IPS DF 6.9 (cell line): ENCODE measurements at places on chromosomes 13 and 19.

GRCh38 chr19:50322234-50322633, 6.9 kb downstream of the KCNC3 start:
- no peaks in the 10 kb centered on the region for H3K27me3 ChIP-seq
- H3K36me3 ChIP-seq: no peaks in the 10 kb centered on the region; the same call in 1 of the 2 replicates
- DNase-seq: no peak
- H3K27ac ChIP-seq: no peak overlapping the region
- no peak overlapping the region for H3K4me3 ChIP-seq

GRCh38 chr13:37429976-37430375, 168.6 kb downstream of the POSTN start:
- H3K4me1 ChIP-seq: no peaks in the 10 kb centered on the region
- DNase-seq: no peak
- no peak overlapping the region for H3K4me3 ChIP-seq
- no peaks in the 10 kb centered on the region for H3K27me3 ChIP-seq

DNA sequence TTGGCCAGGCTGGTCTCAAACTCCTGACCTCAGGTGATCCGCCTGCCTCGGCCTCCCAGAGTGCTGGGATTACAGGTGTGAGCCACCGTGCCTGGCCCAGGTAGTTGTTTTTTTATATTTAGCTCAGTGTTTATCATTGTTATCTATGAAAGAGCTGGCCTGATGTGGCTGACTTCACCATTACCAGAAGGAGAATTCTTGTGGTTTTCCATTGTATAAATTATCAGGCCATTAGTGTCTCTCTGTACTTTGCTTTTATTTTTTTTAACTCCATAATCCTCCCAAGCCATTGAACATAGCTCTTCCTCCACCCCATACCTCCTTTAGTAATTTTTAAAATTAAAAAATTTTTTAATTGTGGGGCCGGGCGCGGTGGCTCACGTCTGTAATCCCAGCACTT, 24.2 kb downstream of the CERS4 start:
- no peaks in the 10 kb centered on the region for H3K4me1 ChIP-seq
- DNase-seq: no peak
- no peak overlapping the region for H3K4me3 ChIP-seq
- no peak overlapping the region for H3K27ac ChIP-seq
- no peaks in the 10 kb centered on the region for H3K27me3 ChIP-seq

GRCh38 chr13:24557081-24557480, 44.5 kb upstream of the PARP4 start:
- no peaks in the 10 kb centered on the region for H3K4me1 ChIP-seq
- H3K27me3 ChIP-seq: no peaks in the 10 kb centered on the region
- DNase-seq: no peak
- no peak overlapping the region for H3K27ac ChIP-seq
- no peaks in the 10 kb centered on the region for H3K36me3 ChIP-seq
- H3K4me3 ChIP-seq: no peak overlapping the region

DNA sequence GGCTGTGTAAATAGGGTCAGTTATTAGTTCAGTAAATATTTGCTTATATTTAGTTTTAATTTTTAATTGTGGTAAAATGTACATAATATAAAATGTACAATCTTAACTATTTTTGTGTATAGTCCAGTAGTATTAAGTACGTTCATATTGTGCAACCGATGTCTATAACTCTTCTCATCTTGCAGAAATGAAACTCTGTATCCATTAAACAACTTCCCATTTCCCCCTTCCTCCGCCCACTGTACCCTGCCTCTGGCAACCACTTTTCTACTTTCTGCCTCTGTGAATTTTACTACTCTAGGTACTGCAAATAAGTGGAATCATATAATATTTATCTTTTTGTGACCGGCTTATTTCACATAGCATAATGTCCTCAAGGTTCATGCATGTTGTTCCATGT, 24.4 kb downstream of the UBAC2 start:
- no peak overlapping the region for H3K4me3 ChIP-seq
- H3K27ac ChIP-seq: no peak overlapping the region
- no peaks in the 10 kb centered on the region for H3K27me3 ChIP-seq
- no peak for DNase-seq
- H3K4me1 ChIP-seq: peaks cover 2% of the 10 kb centered on the region; the same call in 1 of the 2 replicates

DNA sequence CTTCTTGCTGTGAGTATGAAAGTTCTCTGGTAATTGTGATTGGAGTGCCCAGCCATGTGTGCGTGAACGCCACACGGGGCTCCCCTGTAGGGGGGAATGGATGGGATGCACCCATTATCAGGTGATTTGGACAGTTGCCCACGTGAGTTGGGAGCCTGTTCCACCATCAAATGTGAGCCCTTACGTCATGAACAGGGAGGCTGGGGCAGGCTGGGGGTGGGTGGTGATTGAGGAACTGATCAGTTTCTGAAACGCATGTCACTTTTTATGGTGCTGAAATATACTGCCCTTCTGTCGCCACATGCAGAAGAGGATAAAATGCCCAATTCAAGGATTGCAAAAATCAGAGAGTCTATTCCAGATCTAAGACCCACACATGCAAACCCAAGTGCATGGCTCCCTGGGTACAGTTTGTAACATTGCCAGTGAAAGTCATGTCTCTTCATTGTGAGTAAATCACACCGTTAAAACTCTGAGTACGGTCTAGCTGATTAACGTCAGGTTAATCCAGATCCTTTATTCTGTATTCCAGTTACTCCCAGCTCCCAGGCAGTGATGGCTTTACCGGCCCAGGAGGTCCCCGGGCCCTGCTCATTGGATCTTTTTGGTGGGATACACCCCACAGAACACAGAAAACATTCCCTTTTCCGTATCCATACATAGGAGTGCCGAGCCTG, 90.2 kb downstream of the RAB20 start:
- no peaks in the 10 kb centered on the region for H3K27me3 ChIP-seq
- H3K36me3 ChIP-seq: peaks cover 14% of the 10 kb centered on the region
- H3K4me1 ChIP-seq: no peaks in the 10 kb centered on the region
- DNase-seq: no peak

- H3K27ac ChIP-seq: no peak overlapping the region
- DNase-seq: no peak
- no peaks in the 10 kb centered on the region for H3K4me1 ChIP-seq
These were observed 250.3 kb upstream of the EDNRB start for GRCh38 chr13:78168981-78169380.
